ENCODE measurements at places on chromosomes 13 and 19. TPM values are rescaled to one million over a fixed set of nuclear protein-coding genes. Genes with fewer than 3 reads are reported as not detected.
A peak's percentile ranks its signal among the peaks of the same experiment; 100 is the strongest.

The OR2Z1 gene
- not detected for total RNA-seq

The BCAM gene
- total RNA-seq, result 85.5 TPM

The SLC7A10 gene
- total RNA-seq, result not detected

The TEX30 gene
- total RNA-seq, result 11.2 TPM

GRCh38 chr13:46136688-46137087 lies 31.9 kb upstream of the CPB2 start:
- DNase-seq, result no peak

- DNase-seq, result no peak
These were observed at the start of gene CRB3 for GRCh38 chr19:6464070-6464873. TSS of gene CRB3 (plus strand) at chr19:6464271. CDS start at chr19:6464702, 431 bp downstream.

- no peak for DNase-seq
These were observed 31.2 kb upstream of the KL start for GRCh38 chr13:32984857-32985626.

DNA sequence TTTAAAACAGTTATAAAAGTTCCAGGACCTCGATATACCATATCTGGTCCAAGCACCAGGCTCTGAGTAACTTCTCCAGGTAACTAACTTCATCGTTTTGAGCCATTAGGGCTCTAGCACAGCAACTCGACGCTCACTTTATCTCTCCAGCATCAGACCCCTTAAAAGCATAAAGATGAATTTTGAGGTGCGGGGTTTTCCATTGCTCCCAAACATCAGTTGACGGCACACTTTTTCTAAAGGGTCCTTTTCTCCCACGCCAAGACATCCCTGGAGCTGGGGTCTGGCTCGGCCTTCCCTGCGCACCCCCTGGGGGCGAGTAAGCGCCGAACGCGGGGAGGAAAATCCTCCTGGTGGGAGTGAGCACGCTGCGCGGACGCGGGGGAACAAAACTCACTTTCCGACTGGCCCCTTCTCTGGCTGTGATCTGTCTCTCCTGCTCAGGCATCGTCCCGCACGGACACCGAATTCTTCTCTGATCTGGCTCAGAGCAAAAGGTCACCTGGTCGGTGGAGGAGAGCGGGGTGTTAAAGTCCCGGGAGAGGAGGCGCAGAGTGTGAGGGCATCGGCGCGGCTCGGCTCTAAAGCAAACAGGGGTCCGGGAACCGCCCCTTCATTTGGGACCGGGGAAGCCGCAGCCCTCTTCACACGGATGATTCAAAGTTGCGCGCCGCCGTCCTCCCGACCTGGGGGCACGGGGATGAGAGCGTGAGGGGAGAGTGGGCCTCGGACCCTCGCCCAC lies at the start of gene ATP7B:
TSS of gene ATP7B (minus strand) at position 561 of the 742 bp plus-strand sequence. CDS start at position 448, 113 bp downstream.
- DNase-seq, result peak; percentile 30

- no peak for DNase-seq
These were observed 1.6 kb upstream of the EPN1 start for GRCh38 chr19:55673465-55673864.

GRCh38 chr19:3387645-3388589 lies 21.5 kb downstream of the NFIC start:
- DNase-seq, result peak; percentile 93

- DNase-seq, result no peak
These were observed 12.6 kb downstream of the NAXD start for GRCh38 chr13:110627761-110628476.

DNA sequence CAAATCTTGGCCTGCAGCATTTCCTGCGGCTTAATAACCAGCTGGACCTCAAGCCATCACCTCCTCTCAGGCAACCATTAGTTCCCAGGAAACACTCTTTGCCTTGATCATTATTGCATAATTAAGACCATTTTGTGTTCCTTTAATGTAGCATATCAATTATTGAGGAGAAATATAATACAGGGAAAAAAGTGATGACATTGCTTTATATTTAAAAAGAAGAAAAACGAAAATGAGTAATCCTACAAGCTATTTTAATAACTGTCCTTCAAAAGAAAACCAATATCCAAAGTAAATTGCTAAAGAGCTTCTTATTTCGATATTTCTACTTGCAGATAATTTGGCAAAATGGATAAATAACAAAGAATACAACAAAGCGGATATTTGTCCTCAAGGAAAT lies 1084.7 kb downstream of the EFNB2 start:
- no peak for DNase-seq

DNA sequence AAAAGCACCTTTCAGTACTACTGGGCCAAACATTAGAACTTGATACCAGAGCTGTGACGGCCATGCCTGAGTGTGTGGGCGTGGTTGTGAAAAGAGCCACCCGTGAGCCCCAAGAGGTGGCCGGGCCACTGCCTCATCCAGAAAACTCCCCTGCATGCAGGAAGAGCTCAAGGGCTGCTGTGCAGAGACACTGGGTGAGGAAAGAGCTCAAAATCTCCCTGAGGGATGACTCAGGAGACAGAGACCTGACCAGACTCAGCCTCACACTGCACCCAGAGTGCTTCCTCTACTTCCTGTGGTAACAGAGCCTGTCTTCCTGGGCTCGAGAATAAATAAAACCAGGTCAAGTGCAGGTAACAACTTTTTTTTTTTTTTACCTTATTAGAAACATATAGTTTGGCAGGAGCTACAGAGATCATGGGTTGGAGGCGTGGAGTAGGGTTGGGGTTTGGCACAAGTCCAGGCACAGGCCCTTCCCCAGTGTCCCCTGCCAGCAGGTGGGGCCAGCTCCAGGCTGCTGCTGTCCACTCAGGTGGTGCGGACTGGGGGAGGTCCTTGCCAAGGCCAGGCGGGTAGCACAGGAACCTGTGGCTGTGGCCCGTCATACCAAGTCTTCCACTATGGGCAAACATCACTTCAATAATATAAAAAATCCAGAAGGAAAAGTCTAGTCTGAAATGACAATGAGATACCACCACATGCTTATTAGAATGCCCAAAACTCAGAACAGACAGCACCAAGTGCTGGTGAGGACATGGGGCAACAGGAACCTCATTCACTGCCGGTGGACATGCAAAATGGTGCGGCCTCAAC lies 25.5 kb downstream of the ELL start:
- peak; percentile 60 for DNase-seq

- DNase-seq, result no peak
These were observed 58.1 kb upstream of the SCEL start for GRCh38 chr13:77477299-77477848.
